Motor neuron (in vitro differentiated cells): ENCODE measurements at places on chromosomes 7 and 10.

DNA sequence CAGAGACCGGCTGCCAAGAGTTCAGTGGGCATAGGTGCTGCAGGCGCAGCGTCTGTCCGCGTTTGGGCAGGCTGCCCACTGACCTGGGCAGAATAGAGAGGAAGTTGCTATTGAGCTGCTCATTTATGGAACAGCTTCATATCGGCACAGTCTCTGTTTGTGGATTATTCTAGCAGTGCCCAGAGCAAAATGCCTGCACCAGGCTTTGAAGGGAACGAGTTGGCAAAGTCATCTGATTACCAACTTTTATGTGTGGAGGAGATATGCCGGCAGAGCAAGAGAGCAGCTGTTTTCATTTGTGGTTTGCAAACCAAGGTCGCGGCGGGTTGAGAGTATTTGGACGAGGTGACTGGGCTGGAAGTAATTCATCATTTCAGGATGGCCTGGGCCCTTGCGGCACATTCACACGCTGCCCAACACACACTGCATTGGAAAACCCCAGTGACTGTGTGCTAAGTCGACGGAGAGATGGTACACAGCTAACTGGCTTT lies 228.5 kb downstream of the TCERG1L start:
- ATAC-seq = no peak

DNA sequence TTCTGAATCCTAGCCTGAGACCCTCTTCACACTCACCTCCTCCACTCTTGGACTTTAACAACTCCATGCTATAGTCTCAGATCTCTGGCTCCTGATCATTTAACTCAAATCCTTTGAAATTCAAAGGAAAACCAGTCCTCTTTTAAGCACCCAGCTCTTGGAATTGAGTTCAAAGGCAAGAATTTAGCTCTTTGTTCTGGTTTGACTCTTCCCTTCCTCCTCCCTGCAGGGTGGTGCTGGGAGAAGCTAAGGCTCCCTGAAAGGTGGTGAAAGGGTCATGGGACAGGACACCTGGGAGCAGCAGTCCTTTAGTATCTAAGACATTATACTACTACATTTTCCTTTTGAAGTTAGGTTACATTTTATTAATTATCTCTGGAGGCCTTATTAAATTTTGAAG lies 259.4 kb downstream of the CCSER2 start:
- ATAC-seq = no peak

GRCh38 chr10:118809357-118810220 lies 54.8 kb upstream of the CACUL1 start:
- no peak for ATAC-seq

DNA sequence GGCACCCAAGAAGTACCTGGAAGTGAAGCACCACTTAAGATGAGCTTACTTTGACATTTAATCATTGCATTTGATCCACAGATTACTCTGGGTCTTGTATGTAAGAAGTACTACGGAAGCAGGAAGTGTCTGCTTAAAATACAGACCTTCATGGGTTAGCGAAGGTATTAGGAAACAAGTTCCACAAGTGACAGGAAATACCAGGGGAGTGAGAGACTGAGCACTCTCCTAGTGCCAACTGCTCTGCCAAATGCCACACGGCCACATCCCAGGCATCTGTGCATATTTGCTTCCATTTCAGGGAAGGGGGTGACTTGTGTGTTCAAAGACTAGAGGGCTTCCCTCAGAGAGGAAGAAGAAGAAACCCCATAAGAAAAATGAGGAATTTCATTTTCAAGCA lies 57.2 kb upstream of the ANK3 start:
- no peak for ATAC-seq

DNA sequence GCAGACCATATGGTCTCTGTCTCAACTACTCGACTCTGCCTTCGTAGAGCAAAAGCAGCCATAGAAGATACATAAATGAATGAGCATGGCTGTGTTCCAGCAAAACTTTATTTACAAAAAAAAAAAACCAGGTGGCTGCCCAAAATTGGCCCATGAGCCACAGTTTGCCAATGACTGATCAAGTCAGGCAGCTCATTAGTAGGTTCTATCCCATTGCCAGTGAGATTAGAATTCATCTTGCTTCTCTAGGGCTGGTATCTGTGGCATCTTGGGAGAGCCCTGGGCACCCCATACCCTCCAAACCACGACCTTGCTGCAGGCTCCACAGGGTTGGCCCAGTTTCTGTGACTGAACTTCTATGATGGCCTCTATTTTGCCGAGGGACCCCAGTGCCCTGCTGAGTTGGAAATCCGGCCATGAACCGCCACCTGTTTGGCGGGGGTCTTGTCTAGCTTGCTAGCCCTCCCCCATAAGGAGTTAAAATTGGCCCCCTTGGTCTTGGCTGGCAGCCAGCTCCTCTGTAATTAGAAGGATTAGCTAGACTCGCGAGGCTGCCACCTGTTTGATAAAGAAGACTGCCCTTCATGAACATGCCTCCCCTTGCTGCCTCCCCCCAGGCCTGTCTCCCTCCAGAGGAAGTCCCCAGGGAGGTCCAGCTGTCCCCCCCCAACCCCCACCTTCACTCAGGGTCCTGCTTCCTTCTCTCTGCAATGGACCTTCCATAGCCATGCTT lies 83.9 kb downstream of the CHN2 start:
- ATAC-seq = no peak

DNA sequence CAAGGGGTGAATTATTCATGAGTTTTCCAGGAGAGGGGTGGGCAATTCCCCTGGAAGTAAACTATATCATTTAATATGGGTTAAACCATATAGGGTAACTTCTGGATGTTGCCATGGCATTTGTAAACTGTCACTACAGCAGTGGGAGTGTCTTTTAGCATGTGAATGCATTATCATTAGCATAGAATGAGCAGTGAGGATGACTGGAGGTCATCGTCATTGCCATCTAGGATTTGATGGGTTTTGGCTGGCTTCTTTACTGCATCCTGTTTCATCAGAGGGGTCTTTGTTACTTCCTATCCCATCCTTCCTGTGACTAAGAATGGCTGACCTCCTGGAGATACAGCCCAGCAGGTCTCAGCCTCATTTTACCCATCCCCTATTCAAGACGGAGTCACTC lies 139.5 kb upstream of the PRKCQ start:
- no peak for ATAC-seq

DNA sequence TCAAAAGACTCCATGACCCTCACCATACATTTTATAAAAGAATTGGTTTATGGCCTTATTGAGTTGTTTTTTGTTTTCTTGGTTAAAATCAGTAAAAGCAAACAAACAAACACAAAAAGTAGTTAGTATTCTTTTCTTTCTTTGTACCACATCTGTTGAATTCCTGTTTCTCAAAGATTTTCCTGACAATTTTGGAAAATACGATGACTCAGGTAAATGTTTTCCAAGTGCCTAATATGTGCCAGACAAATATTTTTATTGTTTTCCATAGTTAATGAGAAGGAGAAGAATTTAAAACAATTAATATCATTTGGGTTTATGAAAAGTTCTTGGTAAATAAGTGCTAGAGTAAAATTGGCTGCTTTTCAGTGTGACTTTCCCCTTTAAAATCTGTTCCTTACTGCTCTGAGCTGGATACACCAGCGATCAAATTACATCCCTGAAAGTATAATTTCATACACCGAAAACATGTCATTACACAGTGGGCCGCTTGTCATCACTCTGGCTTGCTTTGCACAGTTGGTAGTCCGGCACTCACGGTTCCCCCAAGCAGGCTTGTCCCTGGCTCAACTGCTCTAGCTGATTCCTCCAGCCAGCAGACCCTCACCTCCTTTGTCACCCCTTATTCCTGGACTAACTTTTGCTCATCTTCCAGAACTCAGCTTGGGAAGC lies 80.5 kb downstream of the TBXAS1 start:
- ATAC-seq = no peak

GRCh38 chr7:18495412-18496340 lies at the start of gene HDAC9:
Gene HDAC9 (plus strand): TSS chr7:18495749. CDS start chr7:18496303, 554 bp downstream.
- peak; percentile 98 for ATAC-seq
